ENCODE measurements at places on chromosomes 11 and 22.

- no peak for DNase-seq
Observed at GRCh38 chr11:14969901-14970323, 2.2 kb downstream of the CALCA start.

GRCh38 chr11:83436855-83437254 is 150.7 kb upstream of the CCDC90B start:
- DNase-seq = no peak

DNA sequence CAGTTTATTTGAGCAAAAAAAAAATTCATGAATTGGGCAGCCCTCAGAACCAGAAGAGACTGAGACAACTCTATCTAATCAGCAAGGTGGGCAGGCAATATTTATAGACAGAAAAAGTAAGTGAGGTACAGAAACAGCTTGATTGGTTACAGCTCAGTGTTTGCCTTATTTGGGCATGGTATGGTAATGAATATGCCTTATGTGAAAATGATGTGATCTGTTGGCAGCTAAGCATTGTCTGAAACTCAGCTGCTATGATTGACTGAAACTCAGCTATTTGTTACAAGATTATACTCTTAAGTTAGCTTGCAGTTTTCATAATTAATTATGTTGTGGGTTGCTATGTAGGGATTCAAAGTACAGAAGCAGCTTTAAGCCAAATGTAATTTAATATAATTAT is 127.6 kb downstream of the CNTN5 start:
- DNase-seq = no peak

GRCh38 chr11:93653571-93653970 is 7.9 kb upstream of the CEP295 start:
- no peak for DNase-seq

- DNase-seq = no peak
Observed at GRCh38 chr11:96091476-96091875, 167.6 kb upstream of the MTMR2 start.

- DNase-seq = no peak
Observed at GRCh38 chr11:2813141-2813908, 72.2 kb downstream of the CDKN1C start.

- no peak for DNase-seq
Observed at GRCh38 chr11:1834779-1835670, at the start of gene SYT8. Gene SYT8 (plus strand): TSS chr11:1834990. CDS start chr11:1835106, 116 bp downstream.

DNA sequence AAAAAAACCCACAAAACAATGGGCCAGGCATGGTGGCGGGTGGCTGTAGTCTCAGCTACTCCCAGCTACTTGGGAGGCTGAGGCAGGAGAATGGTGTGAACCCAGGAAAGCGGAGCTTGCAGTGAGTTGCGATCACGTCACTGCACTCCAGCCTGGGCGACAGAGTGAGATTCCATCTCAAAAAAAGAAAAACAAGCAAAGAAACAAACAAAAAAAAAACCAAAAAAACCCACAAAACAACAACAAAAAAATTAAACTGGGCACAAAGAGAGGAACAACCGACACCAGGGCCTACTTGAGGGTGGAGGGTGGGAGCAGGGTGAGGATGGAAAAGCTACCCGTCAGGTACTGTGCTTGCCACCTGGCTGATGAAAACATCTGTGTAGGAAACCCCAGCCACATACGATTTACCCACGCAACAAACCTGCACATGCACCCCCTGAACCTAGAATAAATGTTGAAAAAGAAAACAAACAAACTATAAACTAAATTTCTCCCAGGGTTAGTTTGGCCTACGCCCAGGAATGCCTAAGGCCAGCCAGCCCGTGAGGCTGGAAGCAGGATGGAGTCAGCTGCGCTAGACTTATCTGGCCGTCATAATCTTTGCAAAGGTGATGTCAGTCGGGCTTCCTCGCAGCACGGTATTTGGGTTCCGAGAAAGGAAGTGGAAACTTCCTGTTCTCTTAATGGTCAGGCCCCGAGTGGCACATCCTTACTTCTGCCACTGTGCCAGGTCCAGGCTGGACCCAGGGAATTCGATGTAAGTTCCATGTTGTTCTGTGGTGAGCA is 21.9 kb upstream of the CYB5R3 start:
- no peak for DNase-seq
